HTR-8/SVneo (cell line): ENCODE measurements at places on chromosomes 6 and 20.

DNA sequence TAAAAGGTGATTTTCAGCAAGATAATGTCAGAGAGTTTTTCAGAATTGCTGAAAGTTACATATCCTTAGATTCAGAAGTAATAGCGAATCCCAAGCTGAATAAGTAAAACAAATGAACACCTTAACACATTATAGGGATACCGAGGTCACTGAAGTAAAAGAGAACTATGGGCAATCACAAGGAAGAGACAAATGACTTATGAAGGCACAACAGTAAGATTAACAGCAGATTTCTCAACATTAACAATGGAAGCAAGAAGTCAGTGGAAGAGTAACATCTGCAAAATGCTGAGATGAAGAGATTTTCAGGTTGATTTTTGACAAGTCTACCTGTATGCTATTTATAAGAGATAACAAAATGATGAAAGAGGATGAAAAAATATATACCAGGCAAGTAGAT is 86.1 kb upstream of the EZR start:
- no peak for DNase-seq

- no peak for DNase-seq
Measured at GRCh38 chr6:4673861-4674260, 102.3 kb upstream of the CDYL start.

DNA sequence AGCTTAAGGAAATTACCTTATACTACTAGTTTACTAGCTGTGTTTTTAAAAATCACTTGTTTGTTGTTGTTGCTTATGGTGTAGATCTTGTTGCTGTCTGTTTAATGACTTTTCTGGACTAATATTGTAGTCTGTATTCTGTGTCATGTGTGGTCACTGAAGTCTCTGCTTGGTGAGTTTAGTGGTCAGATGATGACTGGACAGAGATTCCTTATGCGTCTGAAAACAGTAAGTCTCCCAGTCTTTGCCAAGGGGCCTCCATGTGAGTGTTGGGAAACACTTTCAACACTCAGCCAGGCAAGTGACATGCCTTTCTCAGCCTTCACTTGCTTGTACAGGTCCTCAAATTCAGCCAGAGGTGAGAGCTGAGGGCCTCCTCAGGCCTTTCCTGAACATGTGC is 256.9 kb upstream of the RNF24 start:
- no peak for DNase-seq

DNA sequence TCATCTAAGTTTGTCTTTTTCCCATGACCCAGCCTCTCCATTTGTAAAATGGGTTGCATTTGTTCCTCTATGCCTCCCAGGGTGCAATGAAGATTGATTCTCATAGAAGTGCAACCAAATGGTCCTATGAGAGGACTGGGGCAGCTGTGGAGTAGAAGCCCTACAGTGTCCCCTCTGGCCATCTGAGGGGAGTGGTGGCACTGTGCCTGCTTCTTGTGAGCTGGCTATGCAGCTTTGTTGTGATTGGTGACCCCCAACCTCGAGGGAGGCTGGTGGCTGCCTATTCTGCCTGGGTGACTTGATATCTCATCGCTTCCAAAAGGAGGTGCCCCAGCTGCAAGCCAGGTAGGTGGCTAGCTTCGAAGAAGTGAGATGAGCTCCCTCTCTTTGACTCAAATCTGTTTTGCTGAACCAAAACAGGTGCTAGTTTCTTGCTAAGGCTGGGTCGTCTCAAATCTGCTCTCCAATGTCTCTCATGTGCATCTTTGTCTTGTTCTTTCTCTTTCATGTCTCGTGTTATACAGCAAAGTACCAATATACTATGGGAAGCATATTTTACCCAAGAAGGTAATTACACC is 33.9 kb downstream of the TXLNB start:
- no peak for DNase-seq

GRCh38 chr20:41572010-41572572 is 46.1 kb downstream of the CHD6 start:
- DNase-seq = no peak

DNA sequence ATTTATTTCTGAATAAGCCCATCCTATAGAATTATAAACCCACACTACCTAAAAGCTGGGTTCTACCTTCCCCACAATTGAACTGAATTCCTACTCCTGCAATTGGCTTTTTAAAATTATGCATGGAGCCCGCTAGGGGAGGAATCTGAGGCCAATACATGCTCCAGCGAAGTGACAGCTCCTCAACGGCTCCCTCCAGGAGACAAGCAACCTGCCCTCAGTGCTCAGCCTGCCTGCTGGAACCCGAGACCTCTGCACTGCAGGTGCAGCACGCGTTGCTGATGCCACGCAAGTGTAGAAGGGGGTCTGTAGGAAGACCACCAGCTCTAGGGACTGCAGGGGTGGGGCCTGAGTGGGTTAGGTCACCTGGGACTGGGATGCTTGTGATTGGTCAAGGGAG is 170.2 kb upstream of the CDYL start:
- no peak for DNase-seq

DNA sequence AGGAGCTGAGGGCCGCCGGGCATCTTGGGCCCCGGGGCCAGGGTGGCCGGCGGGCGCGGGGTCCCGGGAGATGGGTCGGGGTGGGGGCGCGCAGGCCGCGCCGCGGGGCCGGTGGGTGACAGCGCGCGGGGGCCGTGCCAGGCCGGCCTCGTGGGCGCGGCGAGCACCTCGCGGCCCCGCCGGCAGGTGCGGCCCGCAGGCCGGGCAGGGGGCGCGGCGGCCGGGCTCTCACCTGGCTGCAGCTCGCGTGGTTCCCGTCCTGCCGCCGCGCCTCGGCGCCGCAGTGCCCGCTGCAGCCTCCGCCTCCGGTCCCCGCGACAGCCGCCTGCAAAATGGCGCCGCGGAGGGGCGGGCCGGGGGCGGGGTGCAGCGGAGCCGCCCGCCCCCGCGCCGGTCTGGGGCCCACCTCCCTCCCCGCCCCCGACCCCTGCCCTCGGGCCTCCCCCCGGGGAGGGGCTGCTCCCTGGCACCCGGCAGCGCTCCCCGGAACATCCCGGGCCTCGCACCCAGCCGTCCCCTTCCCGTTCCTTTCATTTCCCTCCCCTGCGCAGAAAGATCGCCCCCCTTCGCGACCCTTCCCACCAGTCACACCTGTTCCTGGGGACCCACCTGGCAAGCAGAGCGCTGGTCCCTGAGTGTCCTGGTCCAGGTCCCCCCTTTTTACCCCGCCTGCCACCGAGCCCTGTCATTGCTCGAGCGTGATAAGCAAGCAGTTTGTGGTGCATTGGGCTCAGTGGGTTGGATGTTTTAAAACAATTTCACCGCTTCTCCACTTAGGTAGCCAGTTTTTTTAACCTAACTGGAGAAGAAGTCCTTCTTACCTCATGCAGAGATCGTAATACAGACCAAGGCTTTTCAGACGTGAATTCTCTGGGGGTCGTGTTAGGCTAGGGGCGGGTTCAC is at the start of gene SLC23A2:
Gene SLC23A2 (minus strand): TSS at position 337 of the 903 bp plus-strand sequence. CDS start 68,948 bp downstream, outside the sequence.
- peak; percentile 61 for DNase-seq

DNA sequence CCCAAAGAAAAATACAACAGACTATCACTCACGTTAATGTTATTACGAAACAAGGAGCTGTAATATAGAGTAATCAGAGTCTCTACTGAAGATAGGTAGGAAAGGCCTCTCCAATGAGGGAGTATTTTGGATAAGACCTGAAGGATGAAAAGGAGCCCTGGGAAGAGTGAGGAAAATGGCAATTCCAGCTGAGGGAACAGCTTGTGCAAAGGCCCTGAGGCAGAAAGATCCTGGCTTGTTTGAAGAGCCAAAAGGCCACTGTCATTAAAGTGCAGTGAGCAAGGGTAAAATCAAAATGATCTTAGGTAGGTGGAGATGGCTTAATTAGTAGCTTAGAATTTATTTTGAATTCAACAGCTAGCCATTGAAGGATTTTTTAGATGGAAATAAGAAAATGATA is 138.6 kb downstream of the KHDC1L start:
- DNase-seq = no peak

GRCh38 chr6:35419961-35420360 is 32.2 kb upstream of the FANCE start:
- DNase-seq = no peak

DNA sequence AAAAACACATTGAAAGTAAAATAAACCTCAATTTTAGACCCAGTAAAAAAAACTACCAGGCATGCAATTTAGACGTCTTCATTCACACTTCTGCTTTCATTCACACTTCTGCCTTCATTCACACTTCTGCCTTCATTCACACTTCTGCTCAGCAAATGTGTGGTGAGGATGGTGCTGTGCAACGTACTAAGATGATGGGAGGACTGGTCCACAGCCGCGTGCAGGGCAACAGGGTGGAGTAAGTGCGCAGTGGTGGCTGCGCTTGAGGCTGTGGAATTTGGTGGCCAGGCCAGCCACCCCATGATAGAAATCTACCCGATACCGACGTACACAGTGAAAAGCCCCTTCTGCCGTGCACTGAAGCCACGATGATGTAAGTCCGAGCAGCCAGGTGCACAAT is 114.3 kb upstream of the CD93 start:
- DNase-seq = no peak

DNA sequence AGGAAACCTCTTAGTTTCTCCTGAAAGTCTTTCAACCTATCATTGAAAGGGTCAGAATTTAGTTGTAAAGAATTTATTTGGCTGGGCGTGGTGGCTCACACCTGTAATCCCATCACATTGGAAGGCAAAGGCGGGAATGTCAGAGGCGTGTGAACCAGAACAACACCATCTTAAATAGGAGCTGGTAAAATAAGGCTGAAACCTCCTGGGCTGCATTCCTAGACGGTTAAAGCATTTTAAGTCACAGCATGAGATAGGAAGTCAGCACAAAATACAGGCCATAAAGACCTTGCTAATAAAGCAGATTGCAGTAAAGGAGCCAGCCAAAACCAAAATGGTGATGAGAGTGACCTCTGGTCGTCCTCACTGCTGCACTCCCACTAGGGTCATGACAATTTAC is 29.6 kb downstream of the OR2B2 start:
- DNase-seq = no peak

DNA sequence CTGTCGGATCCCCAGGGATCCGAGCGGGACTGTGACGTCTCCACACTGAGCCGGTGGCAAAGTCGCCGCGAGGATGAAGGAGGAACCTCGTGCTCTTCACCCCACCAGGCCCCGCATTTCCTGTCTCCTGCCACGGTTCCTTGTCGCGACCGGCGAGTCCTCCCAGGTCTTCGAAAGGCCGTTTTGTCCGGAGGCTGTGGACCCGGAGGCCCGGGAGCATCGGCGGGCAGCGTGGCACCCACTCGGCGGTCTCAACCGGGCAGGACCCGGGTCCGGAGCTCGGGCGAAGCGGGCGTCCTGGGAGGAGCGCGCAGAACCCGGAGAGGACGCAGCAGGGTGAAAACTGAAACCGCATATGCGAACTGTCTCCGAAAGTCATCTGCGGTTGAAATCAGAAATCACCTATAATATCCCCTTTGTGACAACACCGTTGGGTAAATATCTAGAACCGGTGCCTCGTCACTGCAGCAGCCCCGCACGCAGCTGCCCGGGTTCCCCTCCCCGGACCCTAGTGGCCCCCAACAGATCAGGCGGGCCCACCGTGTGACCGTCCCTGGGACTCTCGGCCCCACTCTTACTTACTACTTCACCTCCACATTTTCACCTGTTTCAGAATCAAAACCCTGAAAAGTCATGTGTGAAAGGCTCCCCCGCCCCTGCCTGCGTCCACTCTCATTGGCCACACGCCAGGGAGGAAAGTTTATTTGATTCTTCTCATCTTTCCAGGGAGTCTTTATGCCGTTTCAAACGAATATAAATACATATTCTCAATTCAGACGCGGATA is 3.1 kb upstream of the ULBP2 start:
- no peak for DNase-seq

- DNase-seq = no peak
Measured at GRCh38 chr6:78093906-78094305, 441.1 kb downstream of the MEI4 start.

DNA sequence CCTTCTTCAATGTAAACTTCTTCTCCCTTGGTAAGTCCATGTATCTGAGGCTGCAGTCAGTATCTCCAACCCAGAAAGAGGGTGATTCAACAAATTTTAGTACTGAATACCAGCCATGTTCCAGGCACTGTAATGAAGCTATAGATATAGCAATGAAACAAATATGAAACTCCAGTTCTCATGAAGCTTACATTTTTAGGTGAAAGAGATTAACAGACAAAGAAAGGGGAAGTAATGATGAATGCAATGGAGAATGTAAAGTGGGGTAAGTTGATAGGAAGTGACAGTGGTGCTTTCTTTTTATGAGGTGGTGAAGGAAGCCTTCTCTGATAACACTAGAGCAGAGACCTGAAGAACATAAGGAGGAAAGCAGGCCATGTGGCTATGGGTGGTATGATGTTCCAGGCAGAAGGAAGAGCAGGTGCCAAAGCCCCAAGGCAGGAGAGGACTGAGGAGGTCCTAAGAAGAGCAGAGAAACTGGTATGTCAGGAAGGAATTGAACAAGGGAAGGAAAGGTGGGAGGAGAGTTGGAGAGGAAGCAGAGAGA is 143.6 kb downstream of the TFAP2B start:
- no peak for DNase-seq

DNA sequence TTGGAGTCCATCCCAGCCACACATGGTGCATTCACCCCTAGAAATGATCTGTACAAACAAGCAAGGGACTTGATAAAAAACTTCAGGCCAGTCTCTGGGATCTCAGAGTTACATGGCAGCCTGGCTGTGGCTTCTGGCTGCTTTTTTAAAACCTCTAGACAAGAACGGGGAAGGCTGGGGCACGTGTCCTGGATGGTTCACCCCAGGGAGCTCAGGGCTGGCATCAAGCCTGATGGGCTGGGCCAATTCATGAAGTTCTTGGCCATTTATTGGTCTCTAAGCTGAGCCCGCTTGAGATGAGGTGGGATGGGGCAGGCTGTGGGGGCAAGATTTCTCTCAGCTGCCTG is 10.4 kb upstream of the ZFAND3 start:
- no peak for DNase-seq

- no peak for DNase-seq
Measured at GRCh38 chr6:49001856-49002541, 461.1 kb downstream of the MMUT start.

DNA sequence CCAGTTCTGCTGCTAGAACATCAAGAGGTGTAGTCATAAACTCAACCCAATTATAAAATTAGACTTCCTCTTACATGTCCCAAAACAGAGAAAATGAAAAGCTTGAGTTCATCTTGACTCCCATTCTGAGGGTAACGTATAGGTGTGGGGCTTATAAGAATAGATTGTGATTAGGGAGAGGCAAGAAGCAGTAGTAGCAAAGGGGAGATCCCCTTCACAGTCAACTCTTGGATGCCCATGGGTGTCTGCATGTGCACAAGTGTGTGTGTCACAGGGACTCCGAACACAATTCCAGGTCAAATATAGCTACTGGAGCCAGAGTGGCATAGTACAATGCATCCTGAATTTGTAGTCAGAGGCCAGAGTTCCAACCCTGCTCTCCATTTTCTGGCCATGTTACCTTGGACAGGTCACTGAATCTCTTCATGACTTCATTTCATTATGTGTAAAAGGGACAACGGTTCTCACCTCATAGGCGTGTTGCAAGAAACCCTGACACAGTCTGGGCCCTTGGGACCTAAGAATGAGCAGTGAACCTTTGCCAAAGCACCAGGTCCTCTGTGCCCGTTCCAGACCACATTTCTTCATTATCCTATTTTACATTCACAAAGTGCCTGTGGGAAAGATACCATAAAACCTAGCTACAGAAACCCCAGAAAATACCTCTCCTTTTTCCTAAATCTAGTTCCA is 11.8 kb downstream of the GSTA4 start:
- DNase-seq = no peak

GRCh38 chr6:14966096-14966905 is 279.6 kb upstream of the JARID2 start:
- DNase-seq = no peak

- no peak for DNase-seq
Measured at GRCh38 chr20:3729811-3730540, 2.5 kb upstream of the HSPA12B start.

- DNase-seq = peak; percentile 73
Measured at GRCh38 chr6:112691289-112691688, 344.2 kb downstream of the RFPL4B start.

- no peak for DNase-seq
Measured at GRCh38 chr6:29617782-29618554, 15.0 kb downstream of the GABBR1 start.
